ENCODE measurements at places on chromosomes 12 and 14. TPM values are rescaled to one million over a fixed set of nuclear protein-coding genes. Genes with fewer than 3 reads are reported as not detected.

The SERPINA10 gene
- polyA plus RNA-seq, result not detected

The ZNF891 gene
- polyA plus RNA-seq, result 0.23 TPM

The KRT85 gene
- not detected for polyA plus RNA-seq

The RABGGTA gene
- polyA plus RNA-seq, result 27.3 TPM

The HNF1A gene
- polyA plus RNA-seq, result 13.2 TPM

The TMCC3 gene
- polyA plus RNA-seq, result 44.9 TPM

The FGF23 gene
- not detected for polyA plus RNA-seq

The PTPRR gene
- polyA plus RNA-seq, result 8.7 TPM

The AQP6 gene
- 0.12 TPM for polyA plus RNA-seq

The CEP128 gene
- polyA plus RNA-seq, result 1.4 TPM

The TNFRSF1A gene
- polyA plus RNA-seq, result 107 TPM

The ACADS gene
- polyA plus RNA-seq, result 111 TPM

The SLC6A13 gene
- not detected for polyA plus RNA-seq

GRCh38 chr12:94272280-94272679 is 123.9 kb downstream of the PLXNC1 start:
- DNase-seq, result no peak
- H3K27ac ChIP-seq, result no peak overlapping the region
- H3K4me3 ChIP-seq, result no peak overlapping the region
- no peaks in the 10 kb centered on the region for H3K36me3 ChIP-seq
- H3K27me3 ChIP-seq, result no peaks in the 10 kb centered on the region

GRCh38 chr14:90627478-90627877 is 188.8 kb downstream of the TTC7B start:
- H3K4me1 ChIP-seq, result peaks cover 64% of the 10 kb centered on the region
- no peak overlapping the region for H3K4me3 ChIP-seq
- no peaks in the 10 kb centered on the region for H3K36me3 ChIP-seq
- peak overlapping the region; percentile 84 for H3K27ac ChIP-seq
- no peak for DNase-seq

DNA sequence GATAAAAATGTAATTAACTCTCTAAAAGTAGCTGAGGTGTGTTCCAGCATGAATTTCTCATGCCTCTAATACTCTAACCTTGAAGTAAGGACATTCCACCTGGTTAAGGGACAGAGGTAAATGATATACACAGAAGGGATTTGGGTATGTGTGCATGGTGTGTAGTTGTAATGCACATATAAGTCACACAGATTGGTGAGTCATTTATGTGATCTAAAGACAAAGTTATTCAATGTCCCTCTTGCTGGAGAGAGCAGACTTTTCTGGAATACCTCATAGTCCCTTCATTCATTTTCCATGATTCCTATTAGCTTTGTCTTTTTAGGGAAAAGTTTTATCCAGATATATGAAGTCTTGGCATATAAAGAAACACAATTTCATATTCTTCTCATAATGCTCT is 234.9 kb downstream of the SNAPC1 start:
- DNase-seq, result no peak
- H3K4me1 ChIP-seq, result no peaks in the 10 kb centered on the region
- no peaks in the 10 kb centered on the region for H3K27me3 ChIP-seq
- no peak overlapping the region for H3K4me3 ChIP-seq
- no peak overlapping the region for H3K27ac ChIP-seq

- no peak for DNase-seq
- no peaks in the 10 kb centered on the region for H3K4me1 ChIP-seq
Observed at GRCh38 chr12:111291357-111291756, 77.5 kb downstream of the PHETA1 start.

- no peak overlapping the region for H3K4me3 ChIP-seq
- H3K27ac ChIP-seq, result no peak overlapping the region
- H3K36me3 ChIP-seq, result no peaks in the 10 kb centered on the region
- no peaks in the 10 kb centered on the region for H3K27me3 ChIP-seq
Observed at GRCh38 chr12:91379051-91379775, 196.6 kb upstream of the DCN start.

- no peaks in the 10 kb centered on the region for H3K27me3 ChIP-seq
- H3K4me3 ChIP-seq, result no peak overlapping the region
- DNase-seq, result no peak
- H3K36me3 ChIP-seq, result no peaks in the 10 kb centered on the region
Observed at GRCh38 chr14:89347885-89348284, 69.1 kb downstream of the FOXN3 start.

DNA sequence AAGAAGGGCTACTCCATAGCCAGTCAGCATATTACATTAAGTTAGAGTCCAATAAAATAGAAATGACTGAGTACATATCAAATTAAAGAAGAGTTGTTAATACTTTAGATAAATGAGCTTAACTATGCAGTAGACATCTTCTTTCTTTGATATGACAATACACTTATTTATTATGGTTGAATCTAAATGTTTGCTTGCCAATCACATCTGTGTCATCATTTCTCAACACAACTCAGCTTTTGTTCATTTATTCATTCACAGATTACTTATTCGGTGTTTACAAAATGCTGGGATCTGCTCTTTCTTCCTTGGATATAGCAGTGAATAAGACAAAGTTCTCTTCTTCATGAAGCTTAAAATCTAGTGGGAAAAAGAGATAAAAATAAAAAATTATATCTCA is 614.6 kb upstream of the ATP2B1 start:
- H3K4me3 ChIP-seq, result no peak overlapping the region
- H3K27me3 ChIP-seq, result no peaks in the 10 kb centered on the region

- no peak for DNase-seq
- no peak overlapping the region for H3K4me3 ChIP-seq
- no peaks in the 10 kb centered on the region for H3K36me3 ChIP-seq
- no peaks in the 10 kb centered on the region for H3K4me1 ChIP-seq
- H3K27me3 ChIP-seq, result no peaks in the 10 kb centered on the region
- H3K27ac ChIP-seq, result no peak overlapping the region
Observed at GRCh38 chr12:115294453-115295133, 610.6 kb upstream of the TBX3 start.

- H3K27ac ChIP-seq, result no peak overlapping the region
- no peak overlapping the region for H3K4me3 ChIP-seq
- no peaks in the 10 kb centered on the region for H3K27me3 ChIP-seq
- DNase-seq, result no peak
- no peaks in the 10 kb centered on the region for H3K4me1 ChIP-seq
Observed at GRCh38 chr12:105273601-105274000, 37.6 kb upstream of the APPL2 start.

DNA sequence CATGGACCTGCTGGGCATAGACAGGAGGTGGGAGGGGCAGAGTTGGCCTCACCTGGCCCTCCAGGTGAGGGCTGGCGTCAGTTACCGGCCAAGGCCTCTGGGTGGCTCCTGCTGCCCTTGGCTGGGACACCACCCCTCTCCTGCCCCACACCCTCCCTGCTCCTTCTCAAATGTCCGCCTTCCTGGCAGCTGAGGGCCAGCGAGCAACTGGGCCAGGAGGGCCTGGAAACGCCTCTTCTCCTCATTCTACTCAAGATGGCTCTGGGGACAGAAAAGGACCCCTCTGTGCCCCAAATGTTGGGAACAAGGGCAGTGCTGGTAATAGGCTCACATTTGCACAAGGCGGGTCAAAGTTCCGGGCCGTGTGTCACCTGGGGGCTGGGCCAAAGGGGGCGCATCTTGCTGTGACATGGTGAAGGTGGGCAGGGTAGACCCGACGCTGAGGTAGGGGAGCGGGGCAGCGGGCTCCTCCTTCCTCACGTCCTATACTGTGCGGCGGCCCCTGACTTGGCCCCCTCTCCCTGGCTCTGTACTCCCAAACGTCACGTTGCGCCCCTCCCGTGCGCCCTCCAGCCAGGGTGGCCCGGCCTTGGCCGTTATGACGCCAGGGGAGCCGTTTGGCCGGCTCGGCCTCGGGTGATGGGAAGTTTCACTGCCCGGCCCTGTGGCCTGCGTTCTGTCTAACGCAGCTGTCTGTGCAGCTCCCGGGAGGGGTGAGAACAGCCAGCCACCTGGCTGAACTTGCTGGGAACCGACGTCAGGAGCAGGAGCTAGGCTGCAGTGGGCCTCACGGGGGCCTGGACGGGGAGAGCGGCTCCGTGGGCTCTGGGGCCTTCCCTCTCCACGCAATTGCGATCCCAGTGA is 18.0 kb upstream of the DLK1 start:
- no peak overlapping the region for H3K27ac ChIP-seq
- peak; percentile 89 for DNase-seq
- no peaks in the 10 kb centered on the region for H3K4me1 ChIP-seq
- H3K4me3 ChIP-seq, result peak overlapping the region; percentile 32
- H3K36me3 ChIP-seq, result no peaks in the 10 kb centered on the region

GRCh38 chr12:131418121-131418520 is 292.8 kb upstream of the SFSWAP start:
- no peak overlapping the region for H3K27ac ChIP-seq
- H3K4me3 ChIP-seq, result no peak overlapping the region
- no peak for DNase-seq
- no peaks in the 10 kb centered on the region for H3K4me1 ChIP-seq
- H3K36me3 ChIP-seq, result no peaks in the 10 kb centered on the region
- H3K27me3 ChIP-seq, result peaks cover 10% of the 10 kb centered on the region

DNA sequence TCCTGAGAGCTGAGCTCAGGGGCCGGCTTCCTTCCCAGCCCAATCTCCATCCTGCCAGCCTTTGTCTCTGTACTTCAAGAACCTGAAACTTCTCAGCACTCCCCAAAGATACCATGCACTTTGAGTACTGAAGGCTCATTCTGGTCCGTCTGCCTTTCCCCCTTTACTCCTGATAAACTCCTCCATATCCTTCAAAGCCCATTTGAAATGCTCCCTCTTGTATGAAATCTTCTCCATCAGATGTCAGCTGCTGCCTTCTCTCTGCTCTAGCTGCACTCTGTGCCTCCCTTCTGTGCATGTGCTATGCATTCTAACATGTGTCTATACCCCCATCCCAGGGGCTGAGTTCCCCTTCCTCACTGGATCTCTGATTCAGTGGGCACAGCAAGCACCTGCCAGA is 52.1 kb downstream of the PITPNM2 start:
- no peaks in the 10 kb centered on the region for H3K27me3 ChIP-seq
- H3K27ac ChIP-seq, result no peak overlapping the region
- no peak for DNase-seq
- H3K4me3 ChIP-seq, result no peak overlapping the region
- no peaks in the 10 kb centered on the region for H3K36me3 ChIP-seq
- H3K4me1 ChIP-seq, result no peaks in the 10 kb centered on the region

DNA sequence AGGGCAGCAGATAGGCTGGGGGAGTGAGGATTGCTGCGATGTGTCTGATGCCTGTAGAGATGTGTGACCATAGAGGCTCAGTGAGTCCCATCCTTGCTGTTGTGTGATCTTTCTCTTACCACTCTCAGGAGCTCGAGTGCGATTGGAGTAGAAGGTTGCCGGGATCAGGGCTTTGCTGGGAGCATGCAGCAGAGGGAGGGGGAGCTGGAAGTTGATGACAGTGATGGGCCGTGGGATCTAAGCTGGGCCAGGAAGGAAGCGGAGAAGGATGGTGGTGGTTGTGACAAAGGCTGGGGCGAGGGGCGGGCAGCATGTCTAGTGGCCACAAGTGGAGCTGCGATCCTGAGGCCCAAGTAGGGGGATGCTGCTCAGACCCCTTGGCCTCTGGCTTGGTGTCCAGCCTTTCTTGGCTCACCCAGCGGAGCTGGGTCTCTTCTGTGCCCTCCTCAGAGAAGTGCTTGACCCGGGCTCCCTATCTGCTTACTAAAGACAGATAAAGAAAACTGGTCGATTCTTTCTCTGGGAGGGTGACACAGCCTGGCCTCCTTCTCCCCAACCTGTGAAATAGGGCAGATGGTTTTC is 66.2 kb downstream of the PRMT8 start:
- DNase-seq, result no peak
- H3K36me3 ChIP-seq, result no peaks in the 10 kb centered on the region

- peaks cover 45% of the 10 kb centered on the region for H3K4me1 ChIP-seq
- no peaks in the 10 kb centered on the region for H3K36me3 ChIP-seq
- DNase-seq, result no peak
- H3K27ac ChIP-seq, result peak overlapping the region; percentile 99
- peak overlapping the region; percentile 93 for H3K4me3 ChIP-seq
Observed at GRCh38 chr14:69152181-69152901, 578 bp downstream of the DCAF5 start.

DNA sequence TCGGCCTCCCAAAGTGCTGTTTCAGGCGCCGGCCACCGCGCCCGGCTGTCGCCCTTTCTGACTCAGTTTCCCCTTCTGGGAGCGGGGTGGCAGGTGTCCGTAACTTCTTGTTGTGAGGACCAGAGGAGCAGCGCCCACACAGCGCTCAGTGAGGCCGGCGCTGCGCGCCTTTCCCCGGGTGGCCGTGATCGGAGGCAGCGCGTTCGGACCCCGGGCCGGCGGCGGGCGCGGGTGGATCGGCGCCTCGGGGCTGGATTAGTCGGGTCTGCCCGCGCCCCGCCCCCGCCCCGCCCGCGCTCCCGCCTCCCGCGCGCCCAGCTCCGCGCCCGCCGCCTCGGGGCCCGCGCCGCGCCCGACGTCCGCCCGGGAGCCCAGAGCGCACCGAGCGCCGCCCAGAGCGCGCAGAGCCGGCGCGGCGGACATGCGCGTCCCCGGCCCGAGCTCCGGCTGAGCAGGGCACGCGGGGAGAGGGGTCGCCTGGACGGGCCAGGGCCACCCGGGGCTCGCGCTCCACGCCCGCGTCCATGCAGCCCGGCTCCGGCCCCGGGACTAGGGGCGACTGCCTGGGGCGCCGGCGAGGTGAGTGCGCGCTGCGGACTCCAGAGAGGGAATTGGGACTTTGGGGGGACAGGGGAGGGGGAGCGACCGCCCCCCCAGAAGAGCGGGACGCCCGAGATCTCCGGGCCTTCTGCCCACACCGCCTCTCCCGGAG is 50.6 kb downstream of the LRCOL1 start:
- H3K27ac ChIP-seq, result no peak overlapping the region
- H3K36me3 ChIP-seq, result no peaks in the 10 kb centered on the region
- H3K4me3 ChIP-seq, result peak overlapping the region; percentile 60
- no peaks in the 10 kb centered on the region for H3K27me3 ChIP-seq
- DNase-seq, result no peak

- no peak overlapping the region for H3K4me3 ChIP-seq
- no peak overlapping the region for H3K27ac ChIP-seq
- H3K36me3 ChIP-seq, result no peaks in the 10 kb centered on the region
- DNase-seq, result peak; percentile 14
- no peaks in the 10 kb centered on the region for H3K4me1 ChIP-seq
Observed at GRCh38 chr12:128783129-128783574, 40.6 kb downstream of the SLC15A4 start.

GRCh38 chr12:62800707-62801400 is 134.1 kb downstream of the PPM1H start:
- DNase-seq, result no peak
- H3K27me3 ChIP-seq, result no peaks in the 10 kb centered on the region
- no peak overlapping the region for H3K4me3 ChIP-seq
- H3K36me3 ChIP-seq, result no peaks in the 10 kb centered on the region
- H3K4me1 ChIP-seq, result no peaks in the 10 kb centered on the region

- H3K36me3 ChIP-seq, result no peaks in the 10 kb centered on the region
- H3K4me3 ChIP-seq, result no peak overlapping the region
- H3K4me1 ChIP-seq, result no peaks in the 10 kb centered on the region
- H3K27ac ChIP-seq, result no peak overlapping the region
Observed at GRCh38 chr12:83827860-83828259, 1084.7 kb downstream of the SLC6A15 start.

- H3K4me3 ChIP-seq, result no peak overlapping the region
- H3K36me3 ChIP-seq, result no peaks in the 10 kb centered on the region
- H3K27me3 ChIP-seq, result no peaks in the 10 kb centered on the region
Observed at GRCh38 chr12:46177837-46178608, 90.8 kb downstream of the SLC38A1 start.
